NCI-H1092 (cell line): ENCODE measurements at places on chromosomes 1 and 21.

DNA sequence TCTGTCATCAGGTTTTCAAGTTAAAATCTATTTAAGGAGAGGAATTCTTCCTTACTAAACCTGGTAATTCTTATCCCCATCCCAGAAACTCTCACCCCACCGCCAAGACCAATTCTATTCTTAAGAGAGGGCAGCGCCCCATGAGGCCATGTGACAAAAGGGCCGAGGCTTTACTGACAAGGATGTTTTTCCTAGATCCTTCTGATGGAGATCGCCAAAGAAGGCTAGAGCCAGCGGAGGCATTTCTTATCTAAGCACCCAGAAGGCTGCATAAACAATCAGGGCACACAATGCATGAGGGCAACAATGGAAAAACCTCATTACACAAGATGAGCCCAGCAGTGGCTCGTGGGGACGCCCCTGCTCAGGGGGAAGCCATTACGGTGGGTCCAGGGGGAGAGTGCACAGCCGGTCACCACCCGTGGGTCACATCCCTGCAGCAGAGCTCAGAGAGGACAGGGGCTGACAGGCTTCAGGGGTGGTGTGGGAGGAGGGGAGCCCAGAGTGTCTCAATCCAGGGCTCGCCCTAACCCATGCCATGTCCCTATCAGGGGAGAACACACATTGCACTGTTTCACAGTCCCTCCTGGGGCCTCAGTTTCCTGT lies 88.7 kb downstream of the ITPKB start:
- DNase-seq, result no peak

DNA sequence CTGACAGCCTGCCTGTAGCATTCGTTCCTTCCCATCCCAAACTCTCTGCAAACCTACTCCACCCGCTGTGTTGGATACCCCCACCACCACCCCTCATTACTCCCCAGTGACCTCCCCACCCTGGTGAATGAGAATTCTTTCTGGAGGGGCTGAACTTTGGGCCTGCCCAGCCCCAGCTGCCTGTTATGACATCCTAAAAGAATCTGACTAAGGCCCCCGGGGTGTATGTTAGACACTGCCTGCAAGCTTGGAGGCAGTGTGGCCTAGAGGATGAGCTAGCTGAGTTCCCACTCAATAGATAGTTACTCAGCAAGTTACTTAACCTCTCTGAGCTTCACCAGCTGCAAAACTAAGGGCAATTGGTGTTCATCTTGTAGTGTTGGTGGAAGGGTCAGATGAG lies 110.2 kb upstream of the FGGY start:
- no peak for DNase-seq

- DNase-seq, result no peak
These were observed 70.8 kb downstream of the PRDM2 start for GRCh38 chr1:13770743-13771142.

DNA sequence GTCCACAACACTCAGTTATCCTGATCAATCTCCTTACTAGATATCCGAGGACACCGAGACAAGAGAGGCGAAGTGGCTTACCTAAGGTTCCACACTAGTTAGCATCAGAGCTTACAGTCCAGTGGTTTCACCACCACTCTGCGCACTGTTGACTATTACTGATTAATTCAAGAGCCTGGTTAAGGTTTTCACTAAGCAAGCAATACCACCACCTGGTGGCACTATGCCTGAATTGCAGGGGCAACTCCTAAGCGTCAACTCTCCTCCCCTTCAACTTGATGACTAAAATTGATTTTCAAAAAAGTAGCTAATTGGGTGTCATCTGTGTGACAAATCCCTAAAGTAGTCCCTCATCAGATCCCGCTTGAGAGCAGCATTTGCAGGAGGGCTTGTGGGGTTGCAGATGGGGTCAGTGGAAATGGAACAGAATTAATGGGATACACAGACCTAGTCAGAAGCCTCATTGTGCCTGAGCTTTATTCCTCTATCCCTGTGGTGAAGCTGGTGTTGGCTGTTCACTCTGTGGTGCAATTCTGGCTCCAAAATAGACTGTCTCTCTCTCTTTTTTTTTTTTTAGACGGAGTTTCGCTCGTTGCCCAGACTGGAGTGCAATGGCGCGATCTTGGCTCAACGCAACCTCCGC lies 9.1 kb downstream of the TTC22 start:
- DNase-seq, result no peak

- DNase-seq, result no peak
These were observed 43.1 kb downstream of the PTGFRN start for GRCh38 chr1:116952738-116953275.

DNA sequence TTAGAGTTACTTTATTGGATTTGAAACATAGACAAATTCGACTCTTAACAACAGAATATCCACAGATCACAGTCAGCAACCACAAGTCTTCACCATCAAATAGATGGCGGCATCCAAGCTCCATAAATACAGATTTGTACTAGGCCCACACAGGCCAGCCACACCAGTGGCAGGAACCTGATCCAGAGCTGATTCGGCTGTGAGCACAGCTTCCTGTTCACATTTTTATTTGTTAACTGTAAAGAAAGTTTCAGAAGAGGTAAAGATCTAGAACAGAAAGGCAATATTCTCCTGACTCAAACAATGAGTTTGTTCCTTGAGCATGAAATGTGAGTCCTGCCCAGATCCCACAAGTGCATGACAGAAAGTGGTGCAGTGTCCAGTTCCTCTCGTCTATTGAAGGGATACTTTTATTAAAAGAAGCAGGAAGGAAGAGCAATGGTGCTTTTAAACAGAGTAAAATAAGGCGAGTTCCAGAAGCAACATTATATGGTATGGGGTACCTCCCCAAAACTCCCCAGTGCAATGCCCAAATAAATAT lies 205.8 kb downstream of the SLC45A1 start:
- DNase-seq, result no peak

DNA sequence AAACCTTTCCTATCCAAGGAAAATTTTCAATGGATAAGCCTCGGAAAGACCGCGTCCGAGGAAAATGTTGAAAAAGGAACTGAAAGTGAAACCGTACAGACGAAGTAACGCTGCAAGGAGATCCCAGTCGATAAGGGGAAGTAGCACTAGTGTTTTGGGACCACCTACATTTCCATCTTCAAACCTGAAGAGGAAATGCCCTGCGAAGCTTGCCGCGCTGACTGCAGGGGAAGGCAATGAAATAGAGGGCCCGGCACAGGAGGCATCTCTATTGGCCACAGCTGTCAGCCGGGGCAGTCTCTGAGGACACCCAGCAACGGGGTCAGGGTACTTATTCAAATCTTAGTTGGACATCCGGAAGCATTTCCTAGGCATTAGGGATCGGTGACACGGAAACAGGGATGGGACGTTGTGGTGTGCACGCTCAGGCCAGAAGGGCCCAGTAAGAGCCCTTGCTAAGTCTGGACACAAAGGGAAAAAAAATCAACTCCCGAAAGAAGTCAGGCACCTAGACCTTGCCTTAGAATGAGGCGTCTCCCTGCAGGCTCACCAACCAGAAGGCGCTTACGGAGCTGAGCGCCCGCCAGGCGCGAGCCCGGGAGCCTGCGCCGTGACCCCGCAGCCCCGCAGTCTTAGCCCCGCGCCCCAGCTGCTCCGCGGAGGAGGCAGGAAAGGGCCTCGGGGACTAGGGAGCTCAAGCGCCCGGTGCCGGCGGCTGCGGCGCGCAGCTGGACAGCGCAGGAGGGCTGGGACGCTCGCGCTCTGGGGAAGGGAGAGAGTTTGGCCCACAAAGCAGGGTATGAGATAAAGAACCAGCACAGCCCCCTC lies 655 bp downstream of the USF1 start:
- peak; percentile 24 for DNase-seq

GRCh38 chr1:248627971-248628844 lies 6.7 kb downstream of the OR2T11 start:
- DNase-seq, result no peak

GRCh38 chr1:7298749-7299151 lies 472.3 kb upstream of the VAMP3 start:
- no peak for DNase-seq

GRCh38 chr1:16418823-16419425 lies 18.3 kb downstream of the SPATA21 start:
- DNase-seq, result no peak

- no peak for DNase-seq
These were observed 26.3 kb downstream of the FTCD start for GRCh38 chr21:46128933-46129571.

DNA sequence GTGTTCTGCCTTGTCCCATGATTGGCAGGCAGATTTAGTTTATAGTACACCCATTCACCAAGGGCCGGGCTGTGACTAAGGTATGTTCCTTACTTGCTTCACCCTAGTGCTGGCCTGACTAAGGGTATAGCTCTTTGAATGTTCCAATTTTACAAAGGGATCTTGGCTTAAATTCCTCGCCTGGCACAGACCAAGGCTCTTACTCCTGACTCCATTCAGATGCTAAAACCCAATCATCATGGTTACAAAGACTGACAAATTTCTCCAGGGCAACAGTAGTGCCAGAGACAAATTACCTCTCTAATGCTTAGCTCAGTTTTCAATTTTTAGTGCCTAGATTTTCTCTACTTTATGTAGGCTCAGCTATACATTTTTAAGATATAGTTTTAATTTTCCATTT lies 11.5 kb upstream of the C1orf53 start:
- no peak for DNase-seq

DNA sequence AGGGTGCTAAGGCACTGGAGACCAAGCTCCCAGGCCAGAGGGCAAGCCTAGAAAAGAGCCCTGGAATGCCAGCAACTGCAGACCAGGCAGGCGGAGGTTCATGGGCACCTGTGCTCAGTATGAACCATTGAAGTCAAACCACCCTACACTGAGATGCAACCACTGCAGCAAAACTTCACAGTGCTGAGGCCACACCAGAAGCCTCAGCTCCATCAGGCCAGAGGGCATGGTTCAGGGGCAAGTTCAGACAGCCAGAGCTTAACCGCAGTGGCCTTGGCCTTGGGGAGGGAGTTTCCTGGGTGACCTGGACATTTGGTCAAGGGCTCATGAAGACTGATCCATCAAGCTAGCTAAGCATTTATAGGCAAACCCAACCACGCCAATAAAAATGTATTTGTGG lies 7.1 kb downstream of the RCC2 start:
- no peak for DNase-seq

DNA sequence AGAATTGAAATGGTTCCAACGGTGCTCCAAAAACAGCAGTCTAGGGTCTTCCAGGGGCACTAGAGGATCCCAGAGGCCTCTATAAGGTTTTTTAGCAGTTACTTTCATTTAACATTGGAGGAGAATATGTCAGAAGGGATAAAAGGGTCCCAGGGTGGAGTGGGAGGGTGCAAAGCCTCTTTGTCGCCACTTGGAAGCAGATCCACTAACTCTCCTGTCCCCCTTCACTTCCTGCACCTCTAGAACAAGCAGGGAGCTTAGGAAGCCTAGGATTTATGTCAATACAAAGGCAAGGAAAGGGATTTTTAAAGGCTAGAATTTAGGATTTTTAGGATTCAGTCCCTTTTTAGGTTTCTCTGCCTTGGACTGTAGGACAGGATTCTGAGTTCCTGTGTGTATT lies 8.3 kb downstream of the PCP4L1 start:
- no peak for DNase-seq

DNA sequence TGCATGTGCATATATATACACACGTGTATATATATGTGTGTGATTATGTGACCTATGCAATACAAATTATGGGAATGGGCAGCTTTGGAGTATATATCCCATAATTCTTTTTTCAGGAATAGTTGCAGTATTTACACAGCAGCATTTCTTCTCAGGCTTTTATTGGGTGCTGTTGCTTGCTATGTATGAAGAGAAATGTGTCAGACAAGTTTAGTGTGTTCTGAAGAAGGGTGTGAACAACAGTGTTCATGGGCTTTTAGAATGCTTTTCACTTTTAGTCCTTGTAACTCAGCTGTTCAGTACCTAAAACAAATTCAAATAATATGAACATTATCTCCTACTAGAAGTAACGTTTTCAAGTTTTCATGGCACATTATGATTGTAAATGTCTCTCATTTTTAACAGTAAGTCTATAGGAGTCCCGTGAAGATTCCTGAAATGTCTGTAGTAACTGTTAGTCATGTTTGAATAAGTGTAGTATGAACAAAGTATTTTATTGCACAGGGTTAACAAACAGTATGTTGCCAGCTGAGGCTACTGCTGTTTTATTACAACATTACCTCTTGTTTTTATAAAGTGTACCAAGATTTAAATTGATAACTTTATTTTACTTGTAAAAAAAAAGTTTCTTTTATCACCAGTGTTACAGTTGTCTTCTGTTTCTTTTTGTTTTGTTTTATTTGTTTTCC lies 42.5 kb downstream of the TMED5 start:
- DNase-seq, result no peak

DNA sequence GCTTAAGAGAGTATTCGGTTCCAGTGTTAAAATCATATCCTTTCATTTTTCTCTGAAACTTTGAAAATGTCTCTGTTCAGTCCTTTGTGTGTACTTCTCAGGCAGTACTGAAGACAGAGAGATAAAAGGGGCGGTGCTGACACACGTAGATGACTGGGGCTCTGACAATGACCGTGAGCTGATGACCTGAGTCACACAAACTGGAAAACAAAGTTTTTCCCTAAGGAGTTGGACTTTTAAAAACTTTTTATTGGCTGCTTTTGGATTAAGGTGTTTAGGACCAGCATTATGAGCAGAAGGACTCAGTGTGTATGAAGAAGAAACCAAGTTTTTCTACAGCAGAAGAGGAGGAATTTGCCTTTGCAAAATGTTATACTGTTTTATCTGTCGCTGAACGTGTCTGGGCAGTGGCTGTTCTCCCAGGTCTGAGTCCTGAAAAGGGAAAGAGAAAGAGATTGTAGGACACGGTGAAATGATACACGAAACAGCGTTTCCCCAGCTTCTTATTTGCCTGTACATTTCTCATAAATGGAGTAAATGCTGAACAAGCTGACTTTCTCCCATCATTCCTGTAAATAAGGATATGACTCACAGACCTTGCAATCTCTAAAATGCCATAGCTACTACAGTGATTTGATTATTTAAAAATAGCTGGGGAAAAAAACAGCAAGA lies 51.5 kb downstream of the MAP3K7CL start:
- DNase-seq, result no peak

- DNase-seq, result no peak
These were observed 206.9 kb downstream of the LMO4 start for GRCh38 chr1:87535551-87535950.

DNA sequence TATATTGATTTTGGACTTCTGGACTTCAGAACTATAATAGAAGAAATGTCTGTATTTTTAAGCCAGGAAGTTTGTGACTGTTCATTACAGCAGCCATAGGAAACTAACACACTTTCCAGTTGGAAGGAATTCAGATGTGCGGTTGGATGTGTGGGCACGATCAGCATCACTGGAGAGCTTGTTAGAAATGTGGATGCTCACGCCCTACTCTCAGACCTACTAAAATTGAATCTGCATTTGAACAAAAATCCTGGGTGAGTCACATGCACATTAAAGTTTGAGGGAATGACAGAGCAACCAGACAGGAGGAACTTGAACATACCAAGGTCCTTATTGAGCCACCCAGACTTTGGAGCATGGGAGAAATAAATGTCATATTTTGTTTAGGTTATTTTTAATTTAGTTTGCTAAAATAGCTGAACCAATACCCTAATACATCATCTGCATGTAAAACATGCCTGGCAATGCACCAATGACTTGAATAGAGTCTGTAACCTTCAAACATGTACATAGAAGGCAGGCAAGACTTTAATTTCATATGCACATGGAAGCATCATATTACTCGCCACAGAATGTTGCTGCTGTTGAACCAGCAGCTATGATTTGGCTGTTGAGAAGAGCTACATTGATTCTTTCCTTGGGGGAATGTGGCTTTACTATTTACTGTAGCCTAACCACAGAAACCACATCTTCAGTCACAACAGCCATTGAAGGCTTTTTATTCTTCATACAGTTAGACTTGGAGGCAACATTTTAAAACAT lies 346.2 kb downstream of the BARHL2 start:
- DNase-seq, result no peak
